ENCODE measurements at places on chromosomes 5 and 9. TPM values are rescaled to one million over a fixed set of nuclear protein-coding genes. Genes with fewer than 3 reads are reported as not detected.
A peak's percentile ranks its signal among the peaks of the same experiment; 100 is the strongest.

The ECM2 gene
- total RNA-seq: 21.0 TPM

The HRCT1 gene
- 0.96 TPM for total RNA-seq

The PCDHGA11 gene
- 0.68 TPM for total RNA-seq

- no peak for DNase-seq
Observed at GRCh38 chr5:170818232-170818631, 34.7 kb downstream of the GABRP start.

GRCh38 chr5:175542232-175542965, 64.0 kb downstream of the SFXN1 start:
- no peak for DNase-seq

DNA sequence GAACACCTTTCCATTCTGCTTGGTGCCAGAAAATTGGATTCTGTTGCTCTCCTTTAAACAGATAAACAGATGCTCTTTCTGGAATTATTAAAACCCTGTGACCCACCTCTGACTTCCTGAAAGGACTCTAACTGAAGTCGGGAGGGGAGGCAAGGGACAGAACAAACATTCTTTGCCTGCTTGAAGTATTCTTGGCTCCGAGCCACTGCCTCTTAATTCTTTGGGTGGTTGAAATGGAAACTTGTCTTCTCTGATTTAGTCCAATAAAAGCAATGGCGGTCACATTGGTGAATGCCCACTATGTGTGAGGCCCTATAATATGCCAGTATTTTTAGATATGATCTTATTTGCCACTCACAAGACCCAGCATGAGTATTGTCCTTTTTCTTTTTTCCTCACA, 236.8 kb downstream of the SLIT3 start:
- no peak for DNase-seq

- no peak for DNase-seq
Observed at GRCh38 chr5:7882926-7883325, 14.0 kb downstream of the MTRR start.

DNA sequence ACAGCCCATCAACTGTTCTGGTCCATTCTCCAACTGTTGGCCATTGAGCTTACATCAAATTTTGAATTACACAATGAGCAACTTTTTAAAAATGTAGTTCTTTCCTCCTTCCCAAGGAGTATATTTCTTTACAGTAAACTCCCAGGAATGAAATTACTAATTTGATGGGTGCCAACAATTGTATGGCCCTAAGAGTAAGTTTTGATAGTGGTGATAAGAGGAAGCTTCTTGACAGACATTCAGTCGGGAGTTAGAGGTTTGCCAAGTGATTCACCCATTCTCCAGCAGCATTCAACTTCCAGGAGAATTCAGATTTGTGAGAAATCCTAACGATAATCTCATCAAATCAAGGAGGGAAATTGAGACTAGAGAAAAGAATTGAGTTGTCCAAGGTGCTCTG, 579.9 kb downstream of the ACTL7B start:
- no peak for DNase-seq

GRCh38 chr9:86577420-86578333, 223.5 kb upstream of the TUT7 start:
- DNase-seq: no peak

DNA sequence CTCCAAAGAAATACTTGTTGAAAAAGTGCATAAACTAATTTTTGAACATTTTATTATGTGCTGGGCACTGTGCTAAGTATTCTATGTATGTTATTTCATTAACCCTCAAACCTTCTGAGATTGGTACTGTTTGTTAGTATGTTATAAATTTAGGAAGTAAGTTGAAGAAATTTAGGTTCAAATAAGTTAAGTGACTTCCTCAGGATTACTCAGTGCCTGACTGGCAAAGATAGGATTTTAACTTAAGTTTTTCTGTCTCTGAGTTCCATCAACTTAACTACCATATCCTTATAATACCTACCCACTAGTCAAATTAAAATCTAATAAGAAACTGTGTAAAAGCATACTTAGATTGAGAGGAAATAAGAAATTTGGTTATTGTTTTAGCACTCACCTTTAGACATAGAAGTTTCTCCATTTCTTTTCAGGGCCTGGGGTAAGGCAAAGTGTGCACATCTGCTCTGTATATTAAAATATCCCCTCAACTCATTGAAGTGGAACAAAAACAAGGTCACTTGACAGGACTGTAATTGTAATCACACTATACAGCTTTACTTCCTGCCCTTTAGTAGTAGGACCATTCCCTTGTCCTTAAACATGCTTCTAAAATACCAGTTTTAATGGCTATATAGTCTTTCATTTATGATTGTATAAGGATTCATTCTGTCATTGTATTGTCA, 15.2 kb downstream of the TGFBR1 start:
- no peak for DNase-seq

DNA sequence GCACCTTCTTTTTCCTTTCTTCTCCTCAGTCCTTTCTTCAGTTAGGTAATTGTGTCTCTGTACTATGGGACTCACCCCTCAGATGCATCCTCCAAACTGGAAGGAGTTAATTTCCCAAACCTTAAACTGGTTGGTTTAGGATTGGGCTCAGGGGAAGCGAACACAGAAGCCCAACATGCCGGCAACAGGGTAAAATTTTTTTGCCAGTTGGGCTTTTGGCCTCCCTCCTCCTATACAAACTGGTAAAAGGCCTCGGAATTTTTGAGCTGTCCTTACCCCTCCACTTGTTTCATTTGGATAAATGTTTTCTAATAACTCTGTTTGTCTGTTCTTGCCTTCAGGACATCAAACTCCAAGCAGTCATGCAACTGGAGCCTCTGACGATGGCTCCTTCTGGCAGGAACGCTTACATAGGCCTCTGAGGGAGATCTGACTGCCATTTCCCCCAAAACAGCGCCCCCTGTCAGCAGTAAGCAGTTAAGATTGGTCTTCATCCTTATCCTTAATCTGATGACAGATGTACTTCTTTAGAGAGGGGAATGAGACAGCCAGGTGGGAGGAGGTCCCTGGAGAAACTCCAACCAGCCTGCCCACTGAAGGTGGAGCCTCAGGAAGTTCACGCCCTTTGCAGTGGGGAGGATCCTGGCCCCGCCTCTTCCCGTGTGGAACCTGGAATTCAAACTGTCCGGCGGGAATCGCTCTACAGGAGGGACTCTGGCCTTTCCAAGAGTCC, 57.8 kb upstream of the SPINK5 start:
- no peak for DNase-seq

The SLC25A48 gene
- 5.8 TPM for total RNA-seq

DNA sequence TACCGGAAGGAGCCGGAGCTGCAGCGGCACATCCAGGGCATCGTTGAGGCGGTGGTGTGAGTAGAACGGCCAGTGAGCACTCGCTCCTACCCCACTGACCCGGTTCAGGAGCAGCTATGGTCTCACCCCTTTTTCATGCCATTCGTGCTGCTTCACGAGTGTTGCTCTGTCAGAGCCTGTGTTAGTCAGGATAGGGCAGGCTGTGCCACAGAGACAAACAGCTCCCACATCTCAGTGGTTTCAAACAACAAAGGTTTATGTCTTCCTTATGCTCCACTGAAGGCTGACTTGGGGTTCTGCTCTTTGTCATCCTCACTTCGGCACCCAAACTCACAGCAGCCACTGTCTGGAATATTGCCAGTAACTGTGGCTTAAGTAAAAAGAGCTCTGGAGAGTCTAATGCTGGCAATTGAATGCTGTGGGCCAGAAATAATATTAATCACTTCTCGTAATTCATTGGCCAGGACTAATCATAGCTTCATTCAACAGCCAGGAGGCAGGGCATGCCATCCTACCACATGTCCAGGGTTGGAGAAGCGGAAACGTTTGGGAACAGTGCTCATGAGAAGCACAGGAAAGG, 28.4 kb downstream of the ARHGEF37 start:
- no peak for DNase-seq

- DNase-seq: no peak
Observed at GRCh38 chr9:5801739-5802113, 31.2 kb downstream of the ERMP1 start.

The PAIP1 gene
- total RNA-seq: 32.8 TPM

- no peak for DNase-seq
Observed at GRCh38 chr9:87447547-87448432, 49.9 kb upstream of the DAPK1 start.

- no peak for DNase-seq
Observed at GRCh38 chr5:43572357-43572756, 15.5 kb upstream of the PAIP1 start.

- no peak for DNase-seq
Observed at GRCh38 chr5:148805326-148806290, 20.8 kb upstream of the ADRB2 start.

The DMRT2 gene
- not detected for total RNA-seq

The C5 gene
- total RNA-seq: 386 TPM

The DIPK1B gene
- total RNA-seq: 3.0 TPM

DNA sequence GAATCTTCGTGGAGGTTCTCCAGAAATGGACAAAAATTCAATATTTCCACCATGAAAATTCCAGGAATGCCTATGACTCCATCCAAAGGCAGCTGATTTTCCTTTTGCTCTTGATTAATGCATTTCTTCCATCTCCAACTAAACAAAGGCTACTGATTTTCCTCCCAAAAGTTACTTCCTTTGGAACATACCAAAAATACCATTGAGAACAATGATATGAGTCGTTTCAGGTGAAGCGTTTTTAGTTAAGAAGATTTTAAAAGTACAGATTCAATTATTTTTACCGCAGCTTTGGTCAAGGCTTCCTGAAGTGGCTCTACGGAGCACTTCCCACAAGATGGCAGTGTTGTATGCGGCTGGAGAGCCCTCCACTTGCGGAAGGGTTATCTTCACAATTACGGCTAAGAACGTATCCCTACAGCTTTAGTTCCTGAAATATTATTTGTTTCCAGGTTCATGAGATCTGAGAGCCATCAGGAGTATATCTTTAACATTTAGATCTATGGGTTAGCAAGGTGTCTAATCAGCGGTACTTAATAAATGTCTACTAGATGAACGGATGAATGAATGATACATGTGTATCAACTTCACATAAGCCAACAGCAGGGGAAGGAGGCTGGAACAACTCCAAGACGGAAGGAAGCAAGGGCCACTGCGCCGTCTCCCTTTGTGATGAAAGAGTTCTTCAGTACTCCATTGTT, 35.9 kb upstream of the ARSB start:
- no peak for DNase-seq

DNA sequence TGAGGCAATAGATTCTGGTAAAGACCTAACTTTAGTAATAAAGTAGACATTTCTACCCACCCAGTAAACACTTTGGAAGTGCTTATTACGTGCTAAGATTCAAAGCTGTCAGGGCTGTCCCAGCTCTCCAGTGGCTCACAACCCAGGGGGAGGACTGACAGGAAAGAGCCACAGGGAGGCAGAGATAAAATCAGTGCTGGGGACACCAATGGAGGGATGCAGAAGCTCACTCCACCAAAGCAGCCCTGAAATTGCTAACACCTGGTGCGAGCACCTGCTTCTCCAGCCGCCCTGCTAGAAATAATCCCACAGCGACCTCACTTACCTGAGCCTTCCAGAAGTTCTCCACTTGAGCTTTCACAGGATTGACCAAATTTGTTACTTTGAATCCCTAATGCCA, 501.0 kb downstream of the BNC2 start:
- no peak for DNase-seq

DNA sequence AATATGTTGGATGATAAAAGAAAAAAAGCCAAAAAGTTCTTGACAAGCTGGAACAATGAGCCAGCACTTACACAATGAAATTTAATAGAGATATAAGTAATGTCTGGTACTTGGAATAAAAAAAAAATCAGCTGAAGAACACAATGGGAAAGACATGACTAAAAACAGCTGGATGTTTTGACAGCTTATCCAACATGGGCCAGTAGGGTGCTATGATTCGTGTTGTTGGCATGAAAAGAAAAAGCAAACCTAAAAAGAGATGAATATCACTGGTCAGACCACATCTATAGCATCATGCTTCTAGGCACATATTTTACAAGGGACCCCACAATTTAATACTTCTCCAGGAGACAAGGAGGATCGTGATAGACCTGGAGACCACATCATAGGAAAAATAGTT, 175.3 kb downstream of the ARL15 start:
- DNase-seq: no peak

- no peak for DNase-seq
Observed at GRCh38 chr5:36638056-36638455, 31.6 kb downstream of the SLC1A3 start.

GRCh38 chr5:10518347-10518746, 45.5 kb upstream of the ANKRD33B start:
- no peak for DNase-seq

DNA sequence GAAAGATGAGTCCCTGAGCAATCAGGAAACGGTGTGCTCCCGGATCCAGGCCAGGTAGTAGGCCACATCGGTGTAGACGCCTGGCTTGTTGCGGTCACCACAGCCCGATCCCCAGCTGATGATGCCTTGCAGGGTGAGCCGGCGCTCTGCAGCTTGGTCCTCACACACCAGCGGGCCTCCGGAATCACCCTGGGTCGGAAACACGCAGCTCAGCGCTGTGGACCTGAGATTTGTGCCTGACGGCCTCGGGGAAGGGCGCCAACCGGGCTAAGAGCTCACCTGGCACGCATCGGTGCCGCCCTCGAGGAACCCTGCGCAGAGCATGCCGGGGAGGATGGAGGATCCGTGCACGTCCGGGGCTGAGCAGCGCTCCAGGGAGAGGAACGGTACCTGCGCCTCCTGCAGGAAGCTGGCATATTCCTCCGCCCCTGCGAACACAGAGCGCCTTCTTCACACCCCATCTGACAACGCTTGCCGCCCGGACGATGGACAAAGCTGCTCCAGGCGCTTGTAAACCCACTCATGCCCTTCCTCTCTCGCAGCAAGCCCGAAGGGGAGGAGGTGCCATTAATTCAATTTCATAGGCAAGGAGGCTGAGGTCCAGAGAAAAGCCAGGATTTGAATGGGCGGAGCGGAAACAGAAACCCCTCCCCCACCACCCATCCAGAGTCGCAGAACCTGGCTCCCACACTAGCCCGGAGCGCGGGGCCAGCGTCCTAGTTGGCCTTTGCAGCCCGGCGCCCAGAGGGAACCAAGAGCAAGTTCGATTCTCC, 2.0 kb upstream of the PFN3 start:
- DNase-seq: no peak

The LTC4S gene
- 2.6 TPM for total RNA-seq

GRCh38 chr5:4226565-4226964, 630.9 kb downstream of the IRX1 start:
- DNase-seq: no peak

- no peak for DNase-seq
Observed at GRCh38 chr5:98307811-98308210, 465.7 kb upstream of the RGMB start.

DNA sequence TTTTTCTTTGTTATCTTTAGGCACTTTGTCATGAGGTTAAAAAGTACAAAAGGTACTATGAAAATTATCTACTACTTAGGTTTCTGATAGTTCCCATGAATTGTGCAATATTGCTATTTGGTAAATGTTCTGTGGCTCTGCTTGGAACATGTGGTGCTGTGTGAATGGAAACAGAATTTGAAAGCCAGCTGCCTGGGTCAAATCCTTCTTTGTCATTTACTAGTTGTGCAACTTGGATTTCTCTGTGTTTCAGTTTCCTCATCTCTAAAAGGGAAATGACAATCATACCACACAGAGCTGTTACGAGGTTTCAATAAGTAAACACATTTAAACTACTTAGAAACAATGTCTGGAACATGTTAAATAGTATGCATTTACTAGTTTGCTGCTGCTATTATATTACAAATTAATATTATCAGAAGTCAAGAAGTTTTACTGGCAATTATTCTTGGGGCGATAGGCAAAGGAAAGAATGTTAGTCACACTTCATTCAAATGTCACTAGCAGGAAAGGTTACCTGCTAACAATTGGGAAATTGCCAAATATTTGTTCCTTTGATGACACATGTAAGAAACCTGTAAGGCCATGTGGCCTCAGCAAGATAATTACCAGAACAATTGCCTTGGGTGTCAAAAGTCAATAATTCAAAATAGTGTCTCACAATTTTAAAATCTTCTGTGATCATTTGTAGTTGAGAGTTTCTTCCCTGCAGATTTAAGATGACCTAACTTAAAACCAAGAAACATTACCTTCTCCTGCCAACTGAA, 184.8 kb downstream of the KIAA0825 start:
- DNase-seq: peak; percentile 53

The ANKRD18A gene
- total RNA-seq: 1.6 TPM

Data from left lobe of liver (tissue), 2 donors.